ENCODE measurements at places on chromosomes 5 and 9. TPM values are rescaled to one million over a fixed set of nuclear protein-coding genes. Genes with fewer than 3 reads are reported as not detected.

The HRH2 gene
- total RNA-seq, result 1.7 TPM

The PPP6C gene
- 46.2 TPM for total RNA-seq

GRCh38 chr9:12554636-12555035 lies 138.5 kb upstream of the TYRP1 start:
- no peaks in the 10 kb centered on the region for H3K4me1 ChIP-seq
- H3K27ac ChIP-seq, result no peak overlapping the region
- DNase-seq, result no peak
- no peaks in the 10 kb centered on the region for H3K36me3 ChIP-seq

GRCh38 chr5:149288436-149288835 lies 16.8 kb downstream of the AFAP1L1 start:
- H3K27me3 ChIP-seq, result no peaks in the 10 kb centered on the region
- no peaks in the 10 kb centered on the region for H3K36me3 ChIP-seq
- no peak for DNase-seq
- peaks cover 11% of the 10 kb centered on the region for H3K4me1 ChIP-seq
- no peak overlapping the region for H3K4me3 ChIP-seq

Data from neural crest cell (in vitro differentiated cells).